ENCODE measurements at places on chromosomes 4 and X. TPM values are rescaled to one million over a fixed set of nuclear protein-coding genes. Genes with fewer than 3 reads are reported as not detected.

GRCh38 chr4:151029537-151029936, 14.5 kb upstream of the LRBA start:
- H3K36me3 ChIP-seq: peaks cover 2% of the 10 kb centered on the region
- H3K4me1 ChIP-seq: peaks cover 3% of the 10 kb centered on the region
- no peaks in the 10 kb centered on the region for H3K27me3 ChIP-seq

GRCh38 chr4:134160211-134160610, 41.4 kb downstream of the PABPC4L start:
- no peaks in the 10 kb centered on the region for H3K27me3 ChIP-seq
- H3K36me3 ChIP-seq: no peaks in the 10 kb centered on the region
- no peak overlapping the region for H3K4me3 ChIP-seq
- no peak for DNase-seq

The PDGFRA gene
- total RNA-seq: 13.8 TPM

- no peaks in the 10 kb centered on the region for H3K36me3 ChIP-seq
- DNase-seq: peak; percentile 9
- H3K27ac ChIP-seq: no peak overlapping the region
- H3K4me1 ChIP-seq: peaks cover 10% of the 10 kb centered on the region
- no peaks in the 10 kb centered on the region for H3K27me3 ChIP-seq
- H3K4me3 ChIP-seq: no peak overlapping the region
Measured at GRCh38 chrX:111447298-111447697, 35.3 kb upstream of the DCX start.

The ADGRL3 gene
- 5.6 TPM for total RNA-seq

Data from progenitor cell of endocrine pancreas (in vitro differentiated cells).